ENCODE measurements at places on chromosomes 11 and 22.
A peak's percentile ranks its signal among the peaks of the same experiment; 100 is the strongest.

- DNase-seq: peak; percentile 61
Observed at GRCh38 chr11:119339589-119340334, 921 bp downstream of the C1QTNF5 start.

DNA sequence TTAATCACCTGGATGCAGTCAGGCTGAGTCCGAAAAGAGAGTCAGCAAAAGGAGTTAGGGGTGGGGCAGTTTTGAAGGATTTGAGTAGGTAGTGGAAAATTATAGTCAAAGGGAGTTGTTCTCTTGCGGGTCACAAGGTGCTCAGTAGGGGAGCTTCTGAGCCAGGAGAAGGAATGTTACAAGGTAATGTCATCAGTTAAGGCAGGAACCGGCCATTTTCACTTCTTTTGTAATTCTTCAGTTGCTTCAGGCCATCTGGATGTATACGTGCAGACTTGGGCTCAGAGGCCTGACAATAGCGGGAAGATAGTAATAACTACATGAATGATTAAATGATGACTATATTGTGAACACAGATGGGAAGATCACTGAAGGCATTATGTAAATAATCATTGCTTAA is 6.2 kb downstream of the SC5D start:
- no peak for DNase-seq

- DNase-seq: no peak
Observed at GRCh38 chr11:118012083-118012669, 26.0 kb downstream of the IL10RA start.

GRCh38 chr11:93740031-93740729 is 1.1 kb downstream of the TAF1D start:
- no peak for DNase-seq

GRCh38 chr11:120603071-120603470 is 91.5 kb downstream of the GRIK4 start:
- no peak for DNase-seq

DNA sequence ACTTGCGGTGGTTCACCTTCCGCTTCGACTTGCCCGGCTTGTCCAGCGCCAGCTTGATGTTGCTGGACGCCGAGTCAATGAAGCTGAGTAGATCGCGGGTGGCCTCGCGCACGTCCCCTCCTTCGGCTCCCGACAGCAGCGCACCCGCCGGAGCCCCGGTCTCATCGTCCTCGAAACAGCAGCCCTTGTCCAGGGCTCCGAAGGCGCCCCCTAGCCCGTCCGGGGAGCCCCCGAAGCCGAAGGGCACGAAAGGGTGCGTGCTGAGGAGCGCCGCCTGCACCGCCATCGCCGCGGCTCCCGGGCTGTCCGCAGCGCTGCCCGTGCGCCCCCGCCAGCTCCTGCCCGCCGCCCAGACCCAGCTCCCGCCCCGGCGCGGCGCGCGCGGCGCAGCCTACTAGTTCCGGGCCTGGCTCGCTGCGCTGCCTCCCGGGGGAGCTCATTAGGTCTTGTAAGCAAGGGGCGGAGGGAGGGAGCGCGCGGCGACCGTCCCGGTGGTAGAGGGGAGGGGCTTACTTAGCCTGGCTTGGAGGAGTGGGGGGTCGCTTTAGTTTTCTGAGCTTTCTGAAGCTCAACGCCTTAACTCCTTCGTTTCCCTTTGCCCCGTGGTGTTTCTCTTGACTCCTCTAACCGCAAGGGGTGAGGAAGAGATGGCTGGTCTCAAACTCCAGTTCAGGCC is at the start of gene FAM181B:
FAM181B (minus strand) TSS at position 421 of the 676 bp plus-strand sequence; CDS start at position 286, 135 bp downstream.
- peak; percentile 78 for DNase-seq

DNA sequence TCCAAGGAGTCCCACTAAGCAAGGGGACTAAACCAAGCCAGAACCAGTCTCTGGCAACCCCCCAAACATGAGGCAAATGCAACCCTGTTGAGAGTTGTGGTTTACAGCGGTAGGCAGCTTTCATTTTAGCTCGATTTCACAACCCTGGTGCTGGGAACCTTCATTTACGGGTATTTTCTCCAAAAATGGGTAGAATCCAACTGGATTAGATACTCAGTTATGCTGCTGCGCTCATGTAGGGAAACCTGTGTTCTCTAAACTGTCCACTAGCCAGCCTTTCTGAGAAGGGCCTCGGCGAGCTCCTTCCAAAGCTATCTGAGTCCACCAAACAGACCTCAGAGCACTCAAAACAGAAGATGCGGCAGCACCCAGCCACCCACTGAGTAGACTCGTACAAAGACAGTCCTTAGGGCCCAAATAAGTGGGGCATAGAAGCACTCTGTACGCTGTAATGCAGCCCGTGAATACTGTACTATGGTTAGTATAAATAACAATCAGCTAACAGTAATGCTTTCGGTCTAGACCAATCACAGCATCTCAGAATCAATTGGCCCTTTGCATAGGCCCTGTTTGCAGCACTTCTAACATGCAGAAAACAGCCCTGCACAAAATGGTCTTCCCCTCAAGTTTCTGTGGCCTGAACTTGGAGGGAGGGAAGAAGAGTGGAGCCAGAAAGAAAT is 104.7 kb downstream of the ETS1 start:
- DNase-seq: no peak

DNA sequence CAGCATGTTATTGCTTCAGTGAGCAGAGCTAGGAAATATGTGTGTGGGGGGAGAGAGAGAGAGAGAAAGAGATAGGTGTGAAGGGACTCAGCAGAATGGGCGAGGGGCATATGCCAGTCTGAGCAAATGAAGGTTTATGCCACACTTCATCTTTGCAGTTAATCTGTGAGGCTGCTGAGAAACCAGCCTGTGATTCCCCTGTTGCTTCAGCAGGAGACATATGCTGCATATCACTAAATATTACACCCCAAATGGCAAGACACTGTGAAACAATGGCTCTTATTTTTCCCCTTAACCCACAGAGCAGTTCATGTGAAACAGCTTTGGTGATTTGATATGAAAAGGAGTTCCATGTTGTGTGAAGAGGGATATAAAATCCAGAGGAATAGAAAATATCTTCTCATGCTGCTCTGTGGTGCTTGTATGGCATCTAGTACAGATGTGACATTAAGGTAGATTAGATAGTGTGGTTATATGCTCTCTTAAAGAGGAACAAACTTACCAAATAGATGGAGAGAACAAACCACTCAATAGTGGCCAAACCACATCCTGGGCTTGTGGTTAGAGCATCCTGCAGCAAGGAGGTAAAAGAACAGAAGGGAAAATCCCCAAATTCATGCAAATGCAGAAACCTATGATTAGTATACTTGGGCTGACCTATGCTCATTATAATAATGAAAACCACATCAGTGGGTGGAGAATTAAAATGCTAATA is 864.2 kb downstream of the FAM181B start:
- no peak for DNase-seq

GRCh38 chr11:131670876-131671275 is 300.5 kb downstream of the NTM start:
- no peak for DNase-seq

GRCh38 chr11:96694338-96694737 is 304.5 kb downstream of the JRKL start:
- DNase-seq: no peak

- no peak for DNase-seq
Observed at GRCh38 chr11:117713538-117713991, 83.5 kb downstream of the DSCAML1 start.

DNA sequence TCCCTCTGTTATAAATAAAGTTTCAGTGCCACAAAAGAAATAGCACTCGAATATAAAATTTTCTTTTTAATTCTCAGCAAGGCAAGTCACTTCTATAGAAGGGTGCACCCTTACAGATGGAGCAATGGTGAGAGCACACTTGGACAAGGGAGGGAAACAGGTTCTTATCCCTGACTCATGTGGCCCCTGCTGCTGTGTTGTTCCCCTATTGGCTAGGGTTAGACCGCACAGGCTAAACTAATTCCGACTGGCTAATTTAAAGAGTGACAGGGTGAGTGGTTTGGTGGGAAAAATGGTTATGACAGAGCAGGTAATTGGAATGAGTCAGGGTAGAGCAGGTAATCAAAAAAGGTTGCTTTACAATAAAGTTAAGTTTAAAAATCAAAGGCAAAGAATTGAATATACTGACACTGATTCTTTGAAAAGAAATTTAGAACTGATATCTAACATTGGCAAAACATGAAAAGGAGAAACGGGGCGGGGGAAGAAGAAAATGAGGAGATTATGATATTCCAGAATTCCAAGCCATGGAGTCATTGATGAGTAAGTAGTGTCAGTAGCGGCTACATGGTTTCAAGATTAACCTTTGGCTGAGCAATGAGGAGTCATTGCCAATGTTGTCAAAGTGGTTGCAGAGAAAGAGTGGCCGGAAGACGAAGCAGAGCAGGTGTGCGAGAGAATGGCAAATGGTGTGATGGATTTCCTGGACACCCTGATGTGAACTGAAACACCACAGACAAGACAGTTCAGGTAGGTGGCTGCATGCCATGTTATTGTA is 48.4 kb upstream of the MRGPRX1 start:
- DNase-seq: no peak

DNA sequence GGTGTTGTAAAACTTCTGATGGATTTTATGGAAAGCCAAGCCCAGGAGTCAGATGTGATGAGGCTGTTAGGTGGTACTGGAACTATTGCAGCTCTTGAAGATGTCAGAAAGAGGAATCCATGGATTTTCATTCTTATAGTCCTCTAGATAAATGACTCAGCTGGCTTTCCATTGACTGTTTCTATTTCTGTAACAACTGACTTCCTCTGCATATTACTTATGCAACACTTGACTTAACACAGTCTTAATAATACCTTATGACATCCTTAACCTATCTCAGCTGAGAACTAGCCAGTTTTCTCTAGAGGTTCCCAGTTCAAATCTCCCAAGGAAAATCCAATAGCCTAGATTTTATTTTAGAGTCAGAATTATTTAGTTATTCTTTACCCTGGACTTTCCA is 263.8 kb downstream of the LUZP2 start:
- no peak for DNase-seq

- DNase-seq: no peak
Observed at GRCh38 chr11:72736452-72737069, 15.6 kb downstream of the ARAP1 start.

DNA sequence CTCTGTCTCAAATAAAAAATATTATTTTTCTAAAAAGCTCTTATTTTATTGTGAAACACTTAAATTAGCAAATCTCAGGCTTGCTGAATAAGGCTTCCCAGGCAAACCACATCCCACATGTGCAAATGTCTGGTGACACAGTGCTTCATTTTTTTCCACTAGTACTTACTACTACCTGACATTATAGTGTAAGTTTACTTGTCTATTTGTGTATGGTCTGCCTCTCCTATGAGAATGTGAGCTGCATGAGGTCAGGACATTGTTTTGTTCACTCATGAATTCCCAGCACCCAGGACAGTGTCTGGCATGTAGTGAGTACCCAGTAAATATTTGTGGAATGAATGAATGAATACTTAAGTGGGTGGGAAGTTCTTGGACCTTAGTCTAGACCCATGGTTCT is 103.1 kb downstream of the PTPRJ start:
- DNase-seq: no peak

DNA sequence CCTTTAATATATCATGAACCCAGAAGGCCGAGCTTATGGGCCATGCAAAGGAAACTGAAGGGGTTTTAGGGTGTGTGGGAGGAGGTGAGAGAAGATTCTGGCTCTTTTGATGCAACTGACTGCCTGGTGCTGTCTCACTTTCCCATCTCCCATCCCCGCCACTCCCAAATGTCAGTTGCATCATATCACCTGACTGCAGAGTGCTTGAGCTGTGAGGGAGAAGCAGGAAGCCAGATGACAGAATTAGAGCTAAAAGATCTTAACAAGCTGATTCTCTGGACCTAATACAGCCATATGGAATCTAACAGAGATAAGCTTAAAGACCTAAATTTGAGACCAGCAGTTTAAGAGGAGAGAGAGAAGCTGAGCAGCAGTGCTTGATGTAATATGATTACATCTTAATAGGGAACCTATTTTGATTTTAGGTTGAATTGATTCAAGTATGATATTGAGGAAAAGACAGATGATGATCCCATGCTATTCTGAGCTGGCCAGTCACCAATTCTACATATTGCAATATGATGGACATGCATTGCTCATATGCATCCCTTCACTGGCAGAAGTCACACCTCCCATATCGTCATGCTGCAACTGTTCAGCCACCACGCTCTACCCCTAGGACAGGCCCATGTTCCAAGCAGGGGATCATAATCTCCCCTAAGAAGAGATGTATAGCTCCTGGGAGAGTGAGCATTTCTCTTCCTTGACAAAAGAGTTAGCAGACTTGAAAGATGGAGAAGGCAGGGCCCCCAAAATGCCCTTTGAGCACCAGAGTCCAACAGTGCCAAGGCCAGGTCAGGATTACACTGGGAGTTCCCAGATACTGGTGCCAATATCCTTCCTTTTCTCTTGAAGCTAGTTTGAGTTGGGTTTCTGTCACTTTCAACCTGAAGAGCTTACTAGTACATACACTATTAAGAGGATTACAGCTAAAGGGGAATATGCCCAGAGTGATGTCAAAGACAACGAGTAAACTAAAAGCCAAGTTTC is 44.9 kb downstream of the PLEKHA7 start:
- DNase-seq: no peak

GRCh38 chr11:10418950-10419310 is 36.1 kb upstream of the AMPD3 start:
- DNase-seq: no peak

DNA sequence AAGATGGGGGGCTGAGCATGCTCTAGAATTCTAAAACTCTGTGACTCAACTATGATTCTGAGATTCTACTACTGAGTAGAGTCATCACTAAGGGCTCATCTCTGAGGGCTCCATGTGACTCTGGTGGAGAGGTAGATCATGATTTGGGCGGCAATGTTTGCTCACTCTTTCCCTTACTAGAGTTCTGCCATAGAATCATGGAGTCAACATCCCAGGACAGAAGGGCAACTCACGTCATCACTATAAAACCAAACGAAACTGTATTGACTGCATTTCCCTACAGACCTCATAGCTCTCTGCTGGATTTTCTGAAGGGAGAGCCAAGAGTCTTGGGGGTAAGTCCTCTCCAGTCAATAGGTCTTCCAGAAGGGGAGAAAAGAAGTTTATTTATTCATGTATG is at the start of gene MS4A14:
MS4A14 (plus strand) TSS at position 78 of the 400 bp plus-strand sequence; CDS start at position 198, 120 bp downstream.
- no peak for DNase-seq

- DNase-seq: no peak
Observed at GRCh38 chr11:33670250-33671011, 30.2 kb downstream of the C11orf91 start.

- no peak for DNase-seq
Observed at GRCh38 chr11:48001438-48002021, 21.2 kb downstream of the PTPRJ start.

DNA sequence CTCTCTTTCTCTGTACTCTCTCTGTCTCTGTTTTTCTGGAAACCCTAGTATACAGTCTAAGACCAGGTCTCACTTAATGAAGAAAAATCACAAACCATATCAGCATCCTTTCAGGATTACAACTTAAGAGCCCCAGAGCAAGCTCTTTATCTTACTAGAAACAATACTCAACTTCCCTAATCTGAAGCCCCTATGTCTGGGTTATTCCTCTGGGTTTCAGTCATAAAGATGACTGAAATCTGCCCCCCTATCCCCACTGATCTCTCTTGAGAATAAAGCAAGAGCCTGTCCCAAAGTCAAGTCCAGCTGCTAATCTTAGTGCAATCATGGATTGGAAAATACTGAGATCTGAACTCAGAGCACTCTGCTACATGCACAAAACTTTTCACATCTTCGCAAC is 53.9 kb upstream of the PICALM start:
- DNase-seq: no peak
